ENCODE measurements at places on chromosomes 13 and 19.

GRCh38 chr13:98019186-98019585, 65.7 kb downstream of the IPO5 start:
- DNase-seq = no peak

- DNase-seq = peak; percentile 9
These were observed 2.8 kb downstream of the ZNF20 start for GRCh38 chr19:12137221-12137940.

GRCh38 chr19:5143471-5144411, 174.8 kb downstream of the KDM4B start:
- DNase-seq = no peak

DNA sequence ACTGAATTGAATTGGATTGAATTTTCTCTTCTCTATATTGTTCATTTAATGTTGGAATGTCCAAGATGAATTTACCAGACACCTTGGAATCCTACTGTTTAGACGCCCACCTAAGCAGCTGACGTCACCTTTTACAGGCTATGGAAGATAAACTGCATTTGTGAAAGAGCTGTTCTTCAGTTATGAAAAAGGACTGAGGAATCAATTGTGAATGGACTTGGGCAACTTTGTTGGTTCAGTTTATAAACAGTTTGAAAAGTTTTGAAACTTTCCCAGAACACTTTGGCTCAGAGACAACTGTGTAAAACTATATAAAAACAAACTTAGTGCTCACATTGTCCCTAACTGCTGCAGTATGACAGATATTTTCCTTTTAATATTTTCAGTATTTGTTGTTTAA, 590.8 kb upstream of the SPRY2 start:
- peak; percentile 24 for DNase-seq

DNA sequence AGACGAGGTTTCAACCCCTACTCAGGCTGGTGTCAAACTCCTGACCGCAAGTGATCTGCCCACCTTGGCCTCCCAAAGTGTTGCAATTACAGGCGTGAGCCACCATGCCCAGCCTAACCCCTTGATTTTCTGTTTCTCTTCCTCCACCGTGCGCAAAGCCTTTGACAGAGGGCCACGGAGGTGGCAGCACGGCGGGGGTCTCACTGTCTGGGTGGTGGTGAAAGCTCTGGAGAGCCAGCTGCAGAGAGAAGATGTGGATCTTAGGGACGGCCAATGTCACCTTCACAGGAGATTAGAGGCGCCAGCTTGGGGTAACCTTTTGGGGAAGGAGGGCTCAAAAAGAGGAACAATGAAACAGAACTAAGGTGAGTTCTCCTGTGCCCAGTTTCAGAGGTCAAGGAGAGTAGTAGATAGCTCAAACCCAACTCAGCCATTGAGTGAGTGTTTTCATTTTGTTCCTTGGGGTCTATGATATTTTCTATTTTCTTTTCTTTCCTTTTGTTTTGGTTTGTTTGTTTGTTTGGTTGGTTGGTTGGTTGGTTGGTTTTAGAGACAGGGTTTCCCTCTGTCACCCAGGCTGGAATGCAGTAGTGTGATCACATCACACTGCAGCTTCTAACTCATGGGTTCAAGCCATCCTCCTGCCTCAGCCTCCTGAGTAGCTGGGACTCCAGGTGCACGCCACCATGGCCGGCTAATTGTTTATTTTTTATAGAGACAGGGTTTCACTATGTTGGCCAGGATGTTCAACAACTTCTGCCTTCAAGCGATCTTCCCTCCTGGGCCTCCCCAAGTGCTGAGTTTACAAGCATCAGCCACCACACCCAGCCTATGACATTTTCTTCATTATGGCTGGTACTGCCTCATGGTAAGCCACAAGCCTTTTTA, 37.7 kb downstream of the GPR42 start:
- no peak for DNase-seq

GRCh38 chr13:102203718-102204117, 198.1 kb downstream of the FGF14 start:
- no peak for DNase-seq

DNA sequence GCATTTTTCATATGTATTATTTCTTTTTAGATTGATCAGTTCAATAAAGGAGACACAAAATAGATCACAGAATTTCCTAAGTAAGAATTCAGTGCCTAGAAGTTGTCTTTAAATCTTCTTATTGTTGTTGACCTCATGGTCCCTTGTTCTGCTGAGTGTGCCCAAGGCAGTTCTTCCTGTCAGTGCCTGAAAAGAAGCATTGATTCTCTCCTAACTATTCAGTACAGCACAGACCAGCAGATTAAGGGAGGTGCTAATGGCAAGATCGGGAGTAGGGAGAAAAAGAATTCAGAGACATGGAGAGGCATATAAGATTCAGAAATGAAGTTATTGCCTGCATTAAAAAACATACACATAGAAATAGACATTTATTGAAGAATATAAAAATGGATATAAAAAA, 180.5 kb upstream of the PCDH9 start:
- peak; percentile 18 for DNase-seq

DNA sequence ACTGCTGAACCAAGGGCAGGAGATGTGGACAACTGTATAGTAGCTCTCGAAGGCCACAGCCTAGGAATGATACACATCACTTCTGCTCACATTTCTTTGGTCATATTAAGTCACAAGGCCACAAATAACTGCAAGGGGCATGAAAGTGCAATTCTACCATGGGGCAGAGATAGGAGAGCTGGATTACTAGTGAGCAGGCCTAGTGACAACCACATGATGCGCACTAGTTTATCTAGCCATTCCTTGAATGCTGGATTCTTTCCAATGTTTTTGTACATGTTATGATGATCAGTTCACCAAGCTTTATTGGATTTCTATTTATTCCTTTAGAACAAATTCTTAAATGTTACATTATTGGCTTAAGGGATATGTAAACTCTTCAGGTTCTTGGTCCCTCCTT, 100.7 kb downstream of the MIPEP start:
- DNase-seq = no peak

DNA sequence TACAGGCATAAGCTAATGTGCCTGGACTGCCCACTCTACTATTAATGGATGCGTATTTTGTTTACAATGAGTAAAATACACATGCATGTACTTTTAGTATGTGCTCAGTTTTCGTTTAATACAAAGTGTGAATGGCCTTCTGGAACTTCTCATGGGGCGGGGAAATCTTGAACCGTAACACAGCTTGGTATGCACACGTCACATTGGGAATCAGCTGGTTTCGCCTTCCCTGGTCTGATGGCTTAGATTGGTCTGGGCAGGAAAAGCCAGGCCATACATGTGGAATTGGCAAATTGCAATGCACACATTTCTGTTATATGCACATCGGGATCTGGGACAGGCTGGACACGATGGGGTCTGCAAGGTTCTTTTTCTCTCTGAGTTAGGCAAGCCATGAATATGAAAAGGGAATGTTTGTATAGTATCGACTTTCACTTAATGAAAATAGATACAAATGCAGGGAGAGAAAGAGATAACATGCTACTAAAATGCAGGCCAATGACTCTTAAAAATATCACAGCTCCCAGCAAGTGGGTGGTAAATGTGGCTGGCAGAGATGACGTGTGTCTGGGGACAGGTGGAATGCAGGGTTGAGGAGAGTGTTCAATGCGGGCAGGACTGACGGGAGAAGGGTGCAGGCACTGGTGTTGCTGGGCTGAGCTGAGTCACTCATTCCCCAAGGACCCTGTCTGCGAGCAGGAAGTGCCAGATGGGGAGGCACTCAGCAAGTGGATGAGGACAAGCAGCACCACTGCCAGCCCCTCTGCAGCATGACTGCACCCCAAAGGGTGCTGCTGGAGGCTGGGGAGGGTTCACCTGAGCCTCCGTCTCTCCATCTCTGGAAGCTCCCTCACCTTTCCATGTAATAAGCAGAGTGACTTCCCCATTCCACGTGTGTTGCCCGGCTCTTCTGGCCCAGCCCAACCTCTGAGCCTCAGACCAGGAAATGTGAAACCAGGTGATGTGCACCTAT, 204.0 kb upstream of the GPR12 start:
- peak; percentile 30 for DNase-seq
